ENCODE measurements at places on chromosomes 2 and 18.

DNA sequence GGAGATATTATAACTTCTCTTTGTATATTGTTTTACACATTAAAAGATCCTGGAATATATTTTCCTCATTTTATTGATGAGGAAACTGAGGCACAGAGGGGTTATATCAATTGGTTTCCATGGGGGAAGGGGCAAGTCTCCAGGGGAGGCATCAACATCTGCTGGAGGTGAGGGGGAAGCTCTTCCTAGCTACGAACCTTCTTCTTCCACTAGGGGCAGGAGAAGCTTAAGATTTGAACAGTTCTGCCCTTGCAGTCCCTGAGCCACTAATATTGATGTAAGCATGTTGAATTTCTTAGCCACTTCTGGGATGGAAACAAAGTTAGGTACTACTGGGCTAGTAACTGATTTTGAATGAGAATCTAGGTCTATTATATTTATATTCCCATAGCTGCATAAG lies 140.1 kb upstream of the AQP4 start:
- DNase-seq: peak; percentile 35

GRCh38 chr18:7696780-7697179 lies 129.7 kb downstream of the PTPRM start:
- DNase-seq: no peak

GRCh38 chr2:114040826-114041225 lies 150.9 kb downstream of the ACTR3 start:
- no peak for DNase-seq

GRCh38 chr2:236215196-236215595 lies 47.0 kb upstream of the GBX2 start:
- DNase-seq: no peak

DNA sequence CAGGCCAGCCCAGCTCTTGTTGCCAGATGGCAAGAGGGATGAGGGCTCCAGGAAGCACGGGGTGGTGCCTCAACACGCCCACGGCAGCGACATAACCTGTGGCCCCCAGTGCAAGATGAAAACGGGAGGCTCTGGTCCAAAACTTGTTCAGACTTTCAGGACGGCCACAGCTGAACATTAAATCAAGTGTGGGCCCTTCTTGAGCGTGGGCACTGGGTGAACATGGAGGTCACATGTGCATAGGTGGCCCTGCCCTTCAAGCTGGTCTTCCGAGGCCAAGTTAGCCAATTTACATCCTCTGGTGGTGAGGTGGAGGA lies 77.5 kb downstream of the NDUFA10 start:
- no peak for DNase-seq

GRCh38 chr2:116718451-116718850 lies 1096.0 kb upstream of the DDX18 start:
- no peak for DNase-seq

DNA sequence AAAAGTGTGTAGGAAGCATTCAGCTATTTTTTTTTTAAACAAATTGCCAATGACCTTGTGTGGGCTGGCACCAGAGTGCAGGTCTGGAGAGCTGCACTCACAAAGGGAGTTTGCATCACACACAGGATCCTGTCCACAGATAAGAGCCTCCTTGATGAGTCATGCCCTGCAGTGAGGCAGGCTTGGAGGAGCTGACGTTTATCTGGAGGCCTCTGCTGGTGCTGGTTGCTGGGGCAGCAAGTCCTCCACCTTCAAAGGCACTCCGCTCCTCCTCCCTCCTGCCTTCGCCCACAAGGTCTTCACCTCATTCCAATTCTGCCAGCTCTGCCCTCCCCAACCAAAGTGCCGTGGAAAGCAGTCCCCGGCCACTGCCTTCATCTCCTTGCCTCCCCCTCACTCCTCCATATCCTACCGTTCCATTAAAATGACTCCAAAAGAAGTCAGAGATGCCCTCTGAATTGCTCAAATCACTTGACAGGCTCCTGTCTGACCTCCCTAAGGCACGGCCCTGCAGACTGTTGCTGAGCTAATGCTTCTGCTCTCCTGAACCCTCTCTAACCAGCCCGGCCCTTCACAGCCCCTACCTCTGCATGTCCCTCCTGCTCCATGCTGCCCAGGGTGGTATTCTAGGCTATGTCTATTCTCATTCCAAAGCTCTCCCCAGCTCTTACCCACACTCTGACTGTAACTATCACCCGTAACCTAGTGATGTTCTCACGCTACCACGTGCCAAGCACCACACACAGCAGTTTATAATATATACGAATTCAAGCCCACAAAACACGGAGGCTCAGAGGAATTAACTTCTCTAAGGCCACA lies 30.9 kb downstream of the LONRF2 start:
- DNase-seq: peak; percentile 87

DNA sequence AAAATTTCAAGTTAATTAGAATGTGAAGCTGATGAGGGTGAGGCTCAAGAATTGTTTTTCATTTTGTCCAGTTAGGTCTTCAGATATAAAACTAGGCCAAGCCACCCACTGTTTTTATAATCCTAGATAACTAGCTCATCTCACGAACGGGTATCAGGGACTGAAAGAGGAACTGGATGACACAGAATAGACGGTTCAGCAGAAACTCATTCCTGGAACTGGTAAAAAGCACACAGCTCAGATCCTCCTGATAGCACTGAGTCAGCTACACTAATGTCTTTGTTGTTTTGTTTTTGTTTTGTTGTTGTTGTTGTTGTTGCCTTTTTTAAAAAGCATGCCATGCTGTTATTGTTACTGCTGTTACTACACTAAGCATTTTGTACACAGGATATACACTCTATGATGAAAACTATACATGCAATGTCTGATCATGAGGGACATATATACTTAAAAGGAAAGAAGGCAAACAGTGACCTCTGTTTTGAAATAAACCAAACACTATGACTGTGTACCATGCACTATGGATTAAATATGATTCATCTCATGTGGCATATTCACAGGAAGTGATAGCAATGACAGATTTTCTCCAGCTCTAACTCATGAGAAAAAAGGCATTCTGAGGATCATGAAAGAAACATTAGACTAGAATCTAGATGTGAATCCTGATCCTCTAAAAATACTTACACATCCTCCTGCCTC lies 437.6 kb downstream of the NCKAP5 start:
- DNase-seq: no peak

DNA sequence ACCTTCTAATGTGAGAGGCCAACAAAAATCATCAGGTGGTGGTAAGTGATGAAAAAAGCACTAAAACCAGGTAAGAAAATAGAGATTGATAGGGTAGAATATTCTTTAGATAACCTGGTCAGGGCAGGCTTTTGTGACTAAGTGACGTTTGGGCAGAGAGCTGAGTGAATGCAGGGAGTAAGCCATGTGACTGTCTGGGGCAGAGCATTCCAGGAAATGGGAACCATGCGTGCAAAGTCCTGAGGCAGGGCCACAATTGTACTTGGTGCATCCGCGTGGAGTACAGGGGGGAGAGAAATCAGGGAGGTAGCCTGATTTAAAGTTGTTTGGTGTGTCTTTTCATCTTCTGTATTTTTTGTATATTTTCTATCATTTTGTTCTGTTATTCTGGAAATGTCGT lies 102.5 kb downstream of the LYPD6B start:
- DNase-seq: no peak
